Activated CD4-positive, alpha-beta memory T cell treated with anti-CD3 and anti-CD28 coated beads, Interleukin-2, amount 10 ng/mL, durations not matched to agents 7 days and 5 days (primary cell): ENCODE measurements at places on chromosomes 3 and 15.

DNA sequence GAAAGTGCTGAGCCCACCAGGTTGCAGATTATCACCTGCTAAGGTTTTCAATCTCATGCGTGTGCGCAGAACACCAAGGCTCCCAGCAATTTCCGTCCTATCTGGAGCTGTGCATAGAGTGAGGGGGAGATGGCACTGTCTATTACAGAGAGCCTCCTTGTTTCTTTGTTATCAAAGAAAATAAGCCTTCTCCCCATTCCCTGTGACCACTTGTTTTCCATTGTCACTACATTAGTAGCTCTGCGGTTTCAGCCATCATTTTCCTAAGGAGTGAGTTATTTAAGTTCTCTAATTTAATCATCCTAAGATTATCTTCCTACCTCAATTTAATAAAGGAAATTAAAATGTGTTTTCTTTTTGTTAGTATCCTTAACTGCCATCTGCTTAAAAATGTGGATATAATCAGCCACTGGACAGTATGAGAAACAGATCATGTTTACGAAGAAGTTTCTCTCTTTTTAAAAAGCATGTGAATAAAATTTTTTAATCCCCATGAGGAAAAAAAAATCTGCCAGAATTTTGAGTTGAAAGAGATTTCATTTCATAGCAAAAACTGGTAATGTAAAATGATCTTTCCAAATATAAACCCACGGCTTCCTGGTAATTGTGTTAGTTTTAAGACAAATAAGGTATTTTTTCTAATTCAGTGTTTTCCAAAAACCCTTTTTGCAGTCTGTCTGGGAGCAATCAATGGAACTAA is 172.3 kb upstream of the UBE2E1 start:
- no peak for DNase-seq

DNA sequence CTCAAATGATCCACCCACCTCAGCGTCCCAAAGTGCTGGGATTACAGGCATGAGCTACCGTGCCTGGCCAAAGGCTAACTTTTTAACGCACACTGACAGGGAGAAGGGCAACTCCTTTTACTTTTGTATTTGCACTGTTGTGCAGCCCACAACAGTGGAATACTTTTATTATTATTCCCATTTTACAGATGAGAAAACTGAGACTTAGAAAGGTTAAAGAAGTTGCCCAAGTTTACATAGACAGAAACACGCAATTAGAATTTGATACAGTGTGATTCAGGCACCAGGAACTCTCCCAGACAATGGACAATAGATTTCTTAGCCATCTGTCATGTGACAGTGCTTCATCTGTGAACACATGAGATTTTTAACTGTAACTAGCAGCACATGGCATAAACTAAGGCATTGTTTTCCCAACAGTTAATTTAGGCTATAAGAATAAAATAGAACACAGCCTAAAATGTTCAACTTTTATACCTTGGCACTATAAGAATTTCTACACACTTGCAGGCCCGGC is 18.8 kb downstream of the STAG1 start:
- DNase-seq: no peak

DNA sequence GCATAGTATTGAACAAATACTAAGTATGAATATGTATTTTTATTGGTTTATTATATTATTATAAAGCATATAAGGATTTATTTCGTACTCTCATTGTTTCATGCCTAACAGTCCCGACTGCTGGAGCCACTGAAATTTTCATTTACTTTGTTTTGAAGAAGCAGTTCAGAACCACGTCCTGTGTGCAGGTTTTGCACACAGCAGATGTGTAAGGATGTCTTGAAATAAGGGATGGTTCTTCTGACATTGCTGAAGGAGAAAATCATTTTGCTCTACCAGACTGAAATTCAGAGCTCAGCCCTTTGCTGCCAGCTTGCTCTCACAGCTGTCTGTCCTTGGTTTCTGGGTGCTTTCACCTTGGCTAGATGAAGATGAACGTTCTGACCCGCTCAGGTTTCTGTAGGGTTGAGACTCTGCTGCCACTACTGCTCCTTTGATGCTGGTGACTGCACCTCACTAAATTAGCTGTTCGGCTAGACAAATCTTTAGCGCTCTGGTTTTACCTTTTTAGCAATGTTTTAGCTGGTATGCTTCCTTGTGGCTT is 54.2 kb downstream of the UBE2E1 start:
- DNase-seq: no peak

- DNase-seq: no peak
These were observed 76.9 kb upstream of the EIF1B start for GRCh38 chr3:40232626-40233025.

DNA sequence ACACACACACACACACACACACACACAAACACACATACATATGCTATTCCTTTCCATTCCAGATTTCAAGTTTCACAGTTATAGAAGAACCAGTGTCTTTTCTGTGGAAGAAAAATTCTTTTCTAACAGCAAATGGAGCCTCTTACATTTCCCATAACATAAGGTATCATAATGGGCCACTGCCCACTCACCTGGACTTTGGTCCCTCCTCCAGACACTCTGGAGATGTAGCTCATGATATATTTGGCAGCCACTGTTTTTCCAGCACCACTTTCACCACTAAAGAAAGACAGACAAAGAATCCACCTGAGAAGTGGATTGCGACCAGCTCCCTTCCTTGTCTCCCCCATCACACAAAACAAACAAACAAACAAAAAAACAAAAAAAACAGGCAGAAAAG is 29.8 kb downstream of the LDHAL6B start:
- no peak for DNase-seq
